ENCODE measurements at places on chromosomes 7 and 10. TPM values are rescaled to one million over a fixed set of nuclear protein-coding genes. Genes with fewer than 3 reads are reported as not detected.

- DNase-seq: no peak
Measured at GRCh38 chr7:99244939-99245338, 27.7 kb upstream of the MYH16 start.

DNA sequence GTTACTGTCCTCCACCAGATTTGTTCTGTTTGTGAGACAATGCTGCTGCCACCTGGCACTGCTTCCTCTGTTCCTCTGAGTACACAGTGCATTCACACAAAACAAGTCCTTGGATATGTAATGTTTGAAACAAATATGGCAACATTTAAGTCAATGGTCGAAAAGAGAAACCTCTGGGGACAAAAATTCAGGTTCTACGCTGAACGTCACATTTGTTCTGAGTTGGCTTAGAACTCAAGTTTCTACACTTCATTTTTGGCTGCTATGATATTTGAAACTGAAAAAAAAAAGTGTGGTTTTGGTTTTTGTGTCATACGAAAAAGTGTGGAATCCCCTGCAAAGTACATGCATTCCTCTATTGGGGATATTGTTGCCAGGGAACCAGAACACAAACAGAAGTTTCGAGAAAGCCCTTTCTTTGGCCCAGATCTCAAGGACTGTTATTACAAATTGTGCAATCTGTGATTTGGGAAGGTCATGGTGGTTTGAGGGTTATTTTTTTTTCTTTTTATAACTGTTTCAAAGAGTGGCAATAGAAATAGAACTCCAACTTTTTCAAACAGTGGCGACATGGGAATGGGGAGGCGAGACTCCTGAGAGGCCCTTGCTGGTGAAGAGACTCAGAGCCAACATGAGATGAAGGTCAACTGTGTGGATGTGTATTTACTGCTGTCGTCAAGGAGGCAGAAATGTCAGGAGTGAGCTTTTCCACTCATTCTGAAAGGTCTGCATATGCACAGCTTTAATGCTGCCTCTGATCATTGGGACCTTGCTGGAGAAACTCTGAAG, 127.5 kb downstream of the CUBN start:
- no peak for DNase-seq

- peak; percentile 27 for DNase-seq
Measured at GRCh38 chr10:31319602-31320549, 860 bp downstream of the ZEB1 start.

DNA sequence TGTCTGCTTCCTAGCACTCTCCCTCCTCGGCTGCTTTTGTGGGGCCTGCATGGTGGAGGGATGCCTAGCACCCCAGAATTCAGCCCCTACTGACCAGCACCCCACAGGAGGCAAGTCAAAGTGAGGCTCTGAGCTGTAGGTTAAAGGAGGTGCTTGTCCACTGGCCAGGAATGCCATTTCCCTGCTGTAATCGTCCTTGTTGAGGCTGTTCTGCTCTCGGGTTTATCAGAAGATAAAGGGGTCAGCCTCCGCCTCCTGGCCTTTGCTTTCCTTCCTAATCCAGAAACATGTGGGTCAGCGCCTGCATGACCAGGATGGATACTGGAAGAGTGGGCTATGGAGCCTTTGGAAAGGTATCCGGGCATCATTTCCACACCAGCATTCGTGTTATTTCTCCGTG, 98.9 kb downstream of the MKI67 start:
- no peak for DNase-seq

DNA sequence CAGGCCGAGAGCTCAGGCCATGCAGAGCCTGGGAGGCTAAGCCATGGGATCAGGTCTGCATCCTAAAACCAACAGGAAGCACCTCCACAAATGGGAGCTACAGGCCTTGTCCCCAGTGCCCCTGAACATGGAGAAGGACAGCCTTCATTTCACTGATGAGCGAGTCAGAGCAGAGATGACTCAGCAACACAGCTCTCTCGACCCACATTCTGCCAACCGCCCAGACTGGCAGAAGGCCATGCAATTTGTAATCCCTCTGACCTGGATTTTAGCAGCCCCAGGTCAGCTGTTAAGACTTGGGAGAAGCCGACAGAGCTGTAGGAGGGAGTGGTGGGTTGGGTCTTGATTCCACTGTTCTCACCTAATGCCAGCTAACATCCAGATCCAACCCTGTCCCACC, 25.5 kb downstream of the VOPP1 start:
- DNase-seq: no peak

DNA sequence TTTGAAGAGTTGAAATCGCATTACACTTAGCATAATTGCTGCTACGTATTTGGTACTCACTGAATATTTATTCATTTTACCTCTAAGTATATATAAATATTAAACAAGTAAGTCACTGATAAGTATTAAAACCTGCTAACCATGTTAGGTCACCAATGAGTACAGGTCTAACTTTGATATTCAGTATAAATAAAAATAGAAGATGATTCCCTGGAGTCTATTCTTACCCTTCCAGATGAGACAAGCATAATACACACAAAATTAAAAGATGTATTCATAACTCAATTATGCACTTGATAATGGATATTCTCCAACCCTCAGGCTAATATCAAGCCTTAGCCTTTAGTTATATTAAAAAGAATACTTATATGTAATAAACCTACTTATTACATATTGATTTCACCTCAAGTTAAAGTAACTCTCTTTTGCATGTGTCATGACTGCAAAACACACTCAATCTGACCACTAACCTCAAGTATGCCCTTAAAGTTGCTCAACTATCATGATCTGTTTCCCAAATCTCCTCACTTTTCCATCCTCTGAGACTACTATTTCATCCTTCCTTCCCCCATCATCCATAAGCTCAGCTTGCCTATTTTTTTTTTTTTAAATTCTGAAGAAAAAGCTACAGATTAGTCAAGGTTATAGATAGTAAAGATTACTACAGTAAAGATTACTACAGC, 46.8 kb downstream of the IPMK start:
- DNase-seq: no peak

- DNase-seq: peak; percentile 9
Measured at GRCh38 chr10:100888957-100889356, 23.8 kb upstream of the SLF2 start.

GRCh38 chr7:112970771-112971170, 115.9 kb downstream of the GPR85 start:
- DNase-seq: no peak

GRCh38 chr10:58266826-58267712, 625 bp downstream of the IPMK start:
- DNase-seq: peak; percentile 35

GRCh38 chr10:67668448-67668847, 27.5 kb downstream of the CTNNA3 start:
- no peak for DNase-seq

DNA sequence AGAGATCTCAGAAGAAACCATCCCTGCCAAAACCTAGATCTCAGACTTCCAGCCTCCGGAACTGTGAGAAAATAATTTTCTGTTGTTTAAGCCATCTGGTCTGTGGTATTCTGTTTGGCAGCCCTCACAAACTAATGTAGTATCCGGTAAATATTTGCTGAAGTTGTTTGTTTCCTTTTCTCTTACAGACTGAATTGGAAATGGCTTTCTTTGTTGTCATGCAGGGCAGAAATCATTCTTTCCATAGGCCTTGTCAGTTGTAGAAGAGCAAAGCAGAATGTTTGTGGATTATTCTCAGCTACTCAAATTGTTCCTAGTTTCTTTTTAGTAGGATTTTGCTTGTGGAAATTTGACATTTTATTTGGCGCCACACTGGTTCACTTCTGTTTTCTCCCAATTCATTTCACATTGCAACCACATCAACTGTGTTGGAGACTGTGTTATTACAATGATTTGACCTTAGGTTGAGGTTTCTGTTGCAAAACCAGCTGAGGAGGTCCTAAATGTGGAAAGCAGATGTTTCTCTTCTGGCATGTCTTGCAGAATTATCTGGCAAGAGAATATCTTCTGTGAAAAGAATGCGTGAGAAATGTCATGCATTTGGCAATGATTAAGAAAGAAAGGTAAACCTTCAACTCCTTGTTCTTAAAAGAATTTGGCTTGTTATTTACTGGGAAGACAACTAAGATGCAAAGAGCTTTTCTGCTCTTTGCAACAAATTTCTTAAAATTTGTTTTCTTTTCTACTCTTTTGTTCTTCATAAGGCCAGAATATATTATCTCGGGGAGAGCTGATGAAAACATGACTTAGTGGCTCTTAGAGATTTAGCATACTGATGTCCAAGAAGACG, 25.8 kb downstream of the ACTA2 start:
- DNase-seq: no peak

DNA sequence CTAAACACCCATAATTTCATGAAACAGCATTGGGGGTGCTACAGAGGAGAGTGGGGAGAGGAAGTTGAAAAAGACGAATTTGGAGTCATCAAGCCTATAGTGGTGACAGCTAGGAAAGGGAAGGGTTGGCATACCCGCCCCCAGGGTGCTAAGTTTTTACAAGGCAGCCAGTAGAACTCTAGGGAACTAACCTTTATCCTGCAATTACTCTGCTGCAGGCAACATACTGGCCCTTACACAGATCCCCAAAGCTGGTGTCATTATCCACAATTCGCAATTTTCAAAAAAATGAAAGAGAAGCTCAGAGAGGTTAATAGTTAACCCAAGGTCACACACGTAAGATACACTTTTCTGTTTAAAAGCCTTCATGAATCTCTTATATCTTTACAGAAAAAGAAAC, 14.2 kb upstream of the SLC35B4 start:
- DNase-seq: no peak

The RPEL1 gene
- not detected for total RNA-seq

The ASIC3 gene
- total RNA-seq: 5.9 TPM

The IKZF5 gene
- total RNA-seq: 50.2 TPM

The GHITM gene
- total RNA-seq: 77.9 TPM

The CLDN4 gene
- 0.79 TPM for total RNA-seq

Measured in CD4-positive, CD25-positive, alpha-beta regulatory T cell (primary cell).